Tongue (tissue), 3 donors: ENCODE measurements at places on chromosomes 4 and X. TPM values are rescaled to one million over a fixed set of nuclear protein-coding genes. Genes with fewer than 3 reads are reported as not detected.

The SHOX gene
- total RNA-seq = not detected

The MAGEA6 gene
- not detected for total RNA-seq

The CPLX1 gene
- total RNA-seq = not detected

The CSAG1 gene
- not detected for total RNA-seq

The RNF128 gene
- total RNA-seq = 4.4 TPM

The SSX2B gene
- not detected for total RNA-seq

The P2RY10 gene
- total RNA-seq = 0.62 TPM

The CENPU gene
- total RNA-seq = 28.2 TPM

The TECRL gene
- total RNA-seq = 1.9 TPM

The RTL9 gene
- 1.3 TPM for total RNA-seq

The FOXR2 gene
- total RNA-seq = not detected

The CYSLTR1 gene
- total RNA-seq = 8.4 TPM

The FDCSP gene
- total RNA-seq = not detected

The BRCC3 gene
- 18.2 TPM for total RNA-seq

The PDCL2 gene
- total RNA-seq = not detected

The BANK1 gene
- 1.1 TPM for total RNA-seq

The CHIC1 gene
- total RNA-seq = 22.3 TPM

The SPANXB1 gene
- total RNA-seq = not detected

The CCDC160 gene
- 3.0 TPM for total RNA-seq

The S100G gene
- total RNA-seq = not detected

The PNMA6F gene
- not detected for total RNA-seq

The PF4V1 gene
- not detected for total RNA-seq

The TREX2 gene
- 2.2 TPM for total RNA-seq

The AADAT gene
- total RNA-seq = 7.3 TPM

The MAGEB10 gene
- not detected for total RNA-seq

The AWAT2 gene
- not detected for total RNA-seq

The CTAG1B gene
- total RNA-seq = not detected

The IRAK1 gene
- total RNA-seq = 20.4 TPM

The CXCL10 gene
- total RNA-seq = not detected

The ITIH6 gene
- 0.51 TPM for total RNA-seq
